ENCODE measurements at places on chromosomes 11 and 22.
A peak's percentile ranks its signal among the peaks of the same experiment; 100 is the strongest.

DNA sequence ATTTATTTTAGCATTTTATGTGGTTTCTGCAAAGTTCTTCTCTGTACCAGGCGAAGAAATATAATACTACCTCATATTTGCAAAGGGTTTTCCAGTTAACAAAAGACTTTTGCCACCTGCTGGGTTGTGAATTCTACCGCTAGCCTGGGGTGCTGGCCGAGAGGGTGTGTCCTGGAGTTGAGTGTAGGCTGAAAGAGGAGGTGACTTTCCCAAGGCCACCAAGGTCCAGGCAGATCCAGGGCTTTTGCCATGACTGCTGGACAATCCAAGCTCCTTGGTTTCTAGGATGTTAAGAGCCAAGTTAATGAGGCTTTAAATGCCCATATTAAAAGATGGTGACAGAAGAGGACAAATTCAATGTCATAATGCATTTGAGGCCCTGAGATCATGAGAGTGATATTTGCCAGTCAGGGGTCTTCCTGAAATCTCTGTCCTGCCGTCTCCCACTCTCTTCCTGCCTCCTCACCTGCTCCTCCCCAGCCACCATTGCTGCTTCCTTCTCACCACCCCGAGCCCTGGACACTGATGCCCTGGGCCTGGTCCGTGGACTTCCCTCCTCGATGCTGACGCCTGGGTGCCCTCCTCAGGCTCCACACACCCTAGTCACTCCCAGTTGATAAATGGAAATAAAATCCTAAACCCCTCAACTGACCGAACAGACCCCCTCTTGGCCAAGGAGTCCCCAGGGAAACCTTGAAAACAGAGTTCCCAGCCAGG lies 825.6 kb downstream of the TBC1D22A start:
- DNase-seq = no peak

- no peak for DNase-seq
These were observed 11.6 kb downstream of the PHLDB1 start for GRCh38 chr11:118618991-118619375.

- DNase-seq = no peak
These were observed 487.9 kb upstream of the LRRC4C start for GRCh38 chr11:41947392-41947791.

GRCh38 chr11:132257871-132258270 lies 887.5 kb downstream of the NTM start:
- DNase-seq = no peak

GRCh38 chr11:39037611-39038010 lies 2421.8 kb downstream of the LRRC4C start:
- DNase-seq = no peak

GRCh38 chr11:82996966-82997606 lies 74.6 kb downstream of the RAB30 start:
- no peak for DNase-seq

DNA sequence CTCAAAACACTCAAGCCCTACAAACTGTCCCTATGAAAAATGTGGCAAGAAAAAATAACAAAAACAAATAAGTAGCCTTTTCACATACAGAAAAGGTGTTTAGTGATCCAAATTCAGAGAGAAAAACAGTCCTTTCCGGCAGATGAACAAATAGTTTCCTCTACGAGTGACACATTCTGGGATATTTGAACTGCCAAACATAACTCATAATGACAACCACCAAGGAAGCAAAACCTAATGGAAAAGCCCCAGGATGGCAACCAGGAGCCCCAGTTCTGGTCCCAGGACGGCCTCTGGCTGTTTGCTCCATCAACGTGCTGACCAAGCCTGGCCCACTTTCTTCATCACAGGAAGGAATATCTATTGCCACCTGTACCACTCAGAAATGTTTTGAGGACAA lies 6.0 kb downstream of the PACSIN2 start:
- DNase-seq = no peak

GRCh38 chr11:87879118-87879517 lies 296.1 kb downstream of the RAB38 start:
- no peak for DNase-seq

GRCh38 chr22:23383491-23384361 lies 196.4 kb downstream of the IGLL1 start:
- peak; percentile 31 for DNase-seq

DNA sequence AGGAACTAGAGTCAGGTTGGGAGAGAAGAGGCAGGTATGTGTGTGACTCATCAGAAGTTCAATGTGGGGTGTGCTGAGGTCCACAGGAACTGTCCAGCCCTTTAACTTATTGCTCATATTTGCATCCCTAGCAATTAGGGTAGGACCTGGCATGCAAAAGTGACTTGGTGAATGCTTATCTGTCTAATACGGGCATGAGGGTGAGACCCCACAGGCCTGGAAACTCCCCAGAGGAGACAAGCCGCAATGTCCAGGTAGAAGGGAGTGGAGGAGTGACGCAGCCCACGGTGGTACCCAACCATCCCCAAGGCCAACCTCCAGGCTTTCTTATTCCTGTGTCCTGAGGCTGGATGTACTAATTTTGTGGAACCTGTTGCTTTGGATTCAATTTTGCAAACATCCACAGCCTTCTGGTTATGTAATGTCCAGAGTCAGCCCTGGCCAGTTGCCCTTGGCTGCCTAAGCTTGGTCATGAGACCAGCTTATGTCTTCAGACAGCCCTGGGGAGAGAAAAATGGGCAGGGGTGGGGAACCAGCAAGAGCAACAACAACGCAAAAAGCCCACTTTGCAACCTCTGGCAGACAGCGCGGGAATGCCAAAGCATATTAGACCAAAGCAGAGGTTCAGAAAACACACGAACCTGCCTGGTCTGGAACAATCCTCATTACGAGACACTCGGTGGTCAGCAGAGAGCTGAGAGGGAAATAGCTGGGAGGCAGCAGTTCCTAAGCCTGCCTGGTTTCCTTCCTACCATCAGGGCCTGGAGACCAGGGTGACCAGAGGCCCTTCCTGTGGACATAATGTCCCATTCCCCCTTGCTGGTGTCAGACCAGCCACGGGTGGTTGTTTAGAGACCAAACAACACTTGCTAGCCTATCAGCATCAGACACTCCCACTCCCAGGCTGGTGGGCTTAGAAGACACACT lies 49.3 kb downstream of the TIMP3 start:
- DNase-seq = no peak

GRCh38 chr22:45585437-45585755 lies 82.7 kb downstream of the FBLN1 start:
- no peak for DNase-seq
